Activated CD8-positive, alpha-beta memory T cell treated with anti-CD3 and anti-CD28 coated beads for 24 hours (primary cell): ENCODE measurements at places on chromosomes 5 and 9.

DNA sequence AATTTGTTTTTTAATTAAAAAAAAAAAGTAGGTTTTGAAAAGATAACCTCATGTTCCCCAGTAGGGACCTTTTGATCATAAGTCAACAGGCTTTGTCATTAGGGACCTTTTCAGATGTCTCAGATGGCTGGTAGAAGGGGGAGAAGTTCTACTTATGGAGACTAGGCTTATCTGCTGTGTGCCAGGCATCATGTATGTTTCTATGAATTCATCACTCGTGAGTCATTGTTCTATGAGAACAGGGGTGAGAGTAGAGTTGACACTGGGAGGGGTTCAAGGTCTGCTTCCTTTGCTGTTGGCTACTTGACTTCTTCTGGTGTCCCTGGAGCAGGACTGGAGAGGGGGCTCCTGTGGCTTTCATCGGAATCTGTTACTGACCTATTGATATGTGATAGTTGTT lies 138.8 kb downstream of the KDM4C start:
- no peak for DNase-seq

GRCh38 chr9:78971540-78971939 lies 600.2 kb upstream of the TLE4 start:
- DNase-seq = no peak

DNA sequence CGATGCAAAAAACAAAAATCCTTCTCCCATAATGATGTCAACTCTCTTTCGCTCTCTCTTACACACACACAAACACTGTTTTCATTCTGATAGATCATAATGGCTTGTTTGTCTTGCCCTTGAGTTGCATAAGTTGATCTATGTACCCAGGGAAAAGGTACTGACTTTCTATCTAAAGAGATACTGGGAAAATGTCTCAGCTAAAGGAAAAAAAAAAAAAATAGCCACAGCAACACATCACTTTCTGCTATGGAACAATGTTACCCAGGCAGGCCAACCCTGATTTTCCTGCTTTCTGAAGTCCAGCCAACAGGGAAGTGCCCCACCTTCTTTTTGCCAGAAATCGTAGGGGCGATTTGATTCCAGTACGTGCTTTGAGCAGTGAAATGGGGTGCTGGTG lies 212.6 kb upstream of the ACTBL2 start:
- no peak for DNase-seq

DNA sequence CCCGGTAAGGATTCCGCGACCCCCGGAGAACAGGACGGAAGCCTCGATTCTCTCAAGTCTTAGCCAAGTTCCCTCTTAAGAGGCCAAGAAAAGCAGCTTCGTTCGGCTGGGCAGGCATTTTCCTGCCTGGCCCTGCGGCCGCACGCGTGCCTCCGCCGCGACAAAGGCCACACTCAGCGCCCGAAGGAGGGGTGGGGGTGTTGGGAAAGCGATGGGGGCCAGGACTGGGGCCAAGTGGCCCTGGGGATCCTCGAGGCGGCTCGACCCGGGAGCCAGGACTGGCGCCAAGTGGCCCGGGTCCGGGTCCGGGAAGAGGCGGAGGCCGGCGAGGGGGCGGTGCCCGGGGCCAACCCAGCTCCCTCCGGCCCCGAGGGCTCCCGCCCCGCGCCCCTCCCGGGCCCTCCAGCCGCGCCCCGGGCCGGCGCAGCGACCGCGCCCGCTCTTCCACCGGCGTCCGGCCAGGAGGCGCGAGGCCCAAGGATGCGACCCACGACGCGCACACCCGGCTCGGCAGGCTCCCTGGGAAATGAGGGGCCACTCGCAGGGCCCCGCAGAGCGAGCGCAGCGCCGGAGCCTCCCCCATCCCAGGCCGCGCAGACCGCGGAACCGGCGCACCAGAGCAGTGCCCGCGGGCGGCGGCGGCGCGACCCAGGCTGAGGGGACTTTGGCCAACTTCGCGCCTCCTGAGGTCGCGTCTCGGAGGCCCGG lies 756 bp downstream of the VAV2 start:
- peak; percentile 61 for DNase-seq

DNA sequence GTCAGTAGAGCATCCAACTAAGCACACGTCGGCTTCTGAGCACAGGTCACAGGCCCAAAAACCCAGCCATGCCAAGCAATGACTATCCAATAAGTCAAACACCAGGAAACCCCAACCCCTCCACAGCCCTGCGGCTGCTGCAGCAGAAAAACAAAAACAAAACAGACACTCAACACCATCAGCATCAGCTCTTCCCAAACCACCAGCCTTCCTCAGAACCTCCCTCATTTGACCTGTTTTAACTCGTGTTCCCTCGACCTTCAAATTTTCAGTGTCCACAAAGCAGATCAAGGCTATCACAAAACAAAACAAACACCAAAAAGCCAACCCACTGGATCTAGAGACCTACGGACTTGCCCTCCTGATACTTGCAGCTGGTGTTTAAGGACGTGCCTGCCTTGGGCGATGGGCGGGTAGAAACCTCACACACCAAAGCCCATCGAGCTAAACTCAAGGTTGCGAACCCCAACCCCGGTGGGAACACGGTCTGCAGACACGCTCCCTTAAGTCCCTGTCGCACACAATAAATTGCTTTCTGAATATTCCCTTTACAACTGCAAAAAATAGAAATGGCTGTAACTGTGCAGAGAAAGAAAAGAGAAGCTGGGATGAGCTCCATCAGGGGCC lies 247.1 kb upstream of the ANKRD55 start:
- no peak for DNase-seq

GRCh38 chr9:112863214-112863613 lies 27.5 kb downstream of the SLC46A2 start:
- DNase-seq = no peak

GRCh38 chr9:10706788-10707187 lies 94.0 kb upstream of the PTPRD start:
- DNase-seq = no peak

DNA sequence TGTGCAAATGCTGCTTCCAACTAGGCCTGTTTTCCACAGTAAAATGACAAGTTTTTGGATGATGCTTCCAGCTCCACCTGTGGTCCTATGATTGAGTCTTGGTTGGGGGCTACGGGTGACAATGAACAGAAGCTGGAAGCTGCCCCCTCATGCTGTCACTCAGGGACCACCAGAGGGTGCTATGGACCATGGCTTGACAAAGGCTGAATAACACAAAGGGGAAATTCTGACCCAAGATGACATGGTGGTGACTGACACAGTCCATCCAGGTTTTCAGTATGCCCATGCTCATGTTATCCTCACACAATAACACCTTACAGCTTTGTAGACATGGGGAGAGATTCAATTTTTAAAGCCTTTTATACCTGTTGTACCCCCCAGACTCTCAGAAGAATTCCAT lies 23.9 kb upstream of the SAP30L start:
- DNase-seq = peak; percentile 60

GRCh38 chr5:173148354-173148753 lies 4.0 kb downstream of the BNIP1 start:
- no peak for DNase-seq

DNA sequence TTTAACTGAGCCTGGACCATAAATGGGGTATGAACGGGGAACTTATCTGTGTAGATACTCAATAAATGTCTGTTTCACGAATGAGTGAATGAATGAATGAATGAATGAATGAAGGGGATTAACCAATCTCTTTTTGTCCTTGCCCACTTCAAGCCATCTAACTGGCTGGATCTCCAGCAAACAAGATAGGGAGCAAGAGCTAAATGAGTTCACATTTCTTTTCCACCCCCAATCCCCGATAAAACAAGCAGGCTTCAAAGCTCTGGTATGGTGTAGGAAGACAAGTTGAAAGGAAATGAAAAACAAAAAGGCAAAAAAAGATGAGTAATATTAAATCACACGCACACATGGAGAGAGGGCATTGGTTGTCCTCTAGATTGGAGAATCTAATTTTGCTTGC lies 84.0 kb downstream of the CMYA5 start:
- DNase-seq = no peak

DNA sequence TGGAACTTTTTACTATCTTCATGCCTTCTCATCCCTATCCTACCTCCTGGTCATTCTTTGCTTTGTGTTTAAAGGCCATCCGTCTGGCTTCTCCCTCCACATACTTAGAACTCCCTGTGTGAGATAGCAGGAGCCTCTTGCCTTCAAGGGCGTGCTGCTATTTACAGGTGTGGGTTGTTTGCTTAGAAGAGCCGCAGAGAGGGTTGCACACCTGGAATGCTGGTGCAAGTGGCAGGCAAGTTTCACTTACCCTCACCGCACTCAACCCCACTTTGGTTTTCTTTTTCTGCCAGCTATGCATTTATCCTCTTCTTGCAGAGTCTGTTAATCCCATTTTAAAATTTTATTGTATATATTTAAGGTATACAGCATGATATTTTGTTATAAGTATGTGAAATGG lies 12.6 kb downstream of the SKP2 start:
- DNase-seq = no peak
